Occipital lobe (tissue), 3 donors: ENCODE measurements at places on chromosomes 3 and 15.

DNA sequence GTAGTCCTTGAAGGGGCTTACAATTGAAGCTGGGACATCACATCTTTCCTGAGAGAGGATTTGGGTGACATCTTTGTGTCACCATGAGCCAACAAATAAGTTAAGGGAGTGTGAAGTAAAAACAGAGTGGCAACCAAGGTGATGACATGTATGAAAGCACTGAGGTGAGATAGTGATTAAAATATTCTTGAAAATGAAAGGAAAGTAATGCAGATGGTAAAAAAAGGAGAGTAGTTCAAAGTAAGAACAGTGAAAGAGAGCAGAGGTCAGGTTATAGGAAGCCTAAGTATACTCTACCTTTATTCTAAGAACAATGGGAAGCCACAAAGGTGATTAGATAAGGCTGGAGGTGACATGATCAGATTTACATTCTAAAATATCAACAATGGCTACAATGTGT lies 486.1 kb downstream of the DIPK2A start:
- no peak for DNase-seq

- DNase-seq: no peak
Observed at GRCh38 chr3:14403619-14404155, 1.3 kb downstream of the SLC6A6 start.

DNA sequence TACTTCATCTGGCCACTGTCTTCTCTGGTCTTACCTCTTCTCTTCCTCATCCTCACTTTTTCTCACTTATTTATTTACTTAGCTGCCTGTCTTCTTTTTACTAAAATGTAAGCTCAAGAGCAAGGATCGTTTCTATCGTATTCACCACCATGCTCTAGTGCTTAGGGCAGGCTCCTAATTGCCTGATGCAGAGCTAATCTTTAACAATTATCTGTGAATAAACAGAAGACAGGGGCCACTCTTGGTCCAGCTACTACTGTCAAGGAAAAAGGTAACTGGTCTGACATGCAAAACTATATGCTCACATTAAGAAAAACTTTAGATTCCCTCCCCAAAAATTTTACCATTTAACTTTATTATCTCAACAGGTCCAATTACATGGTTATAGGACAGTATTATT lies 17.5 kb downstream of the PIK3R4 start:
- no peak for DNase-seq

GRCh38 chr3:189513281-189514117 lies 117.7 kb upstream of the TP63 start:
- DNase-seq: no peak

DNA sequence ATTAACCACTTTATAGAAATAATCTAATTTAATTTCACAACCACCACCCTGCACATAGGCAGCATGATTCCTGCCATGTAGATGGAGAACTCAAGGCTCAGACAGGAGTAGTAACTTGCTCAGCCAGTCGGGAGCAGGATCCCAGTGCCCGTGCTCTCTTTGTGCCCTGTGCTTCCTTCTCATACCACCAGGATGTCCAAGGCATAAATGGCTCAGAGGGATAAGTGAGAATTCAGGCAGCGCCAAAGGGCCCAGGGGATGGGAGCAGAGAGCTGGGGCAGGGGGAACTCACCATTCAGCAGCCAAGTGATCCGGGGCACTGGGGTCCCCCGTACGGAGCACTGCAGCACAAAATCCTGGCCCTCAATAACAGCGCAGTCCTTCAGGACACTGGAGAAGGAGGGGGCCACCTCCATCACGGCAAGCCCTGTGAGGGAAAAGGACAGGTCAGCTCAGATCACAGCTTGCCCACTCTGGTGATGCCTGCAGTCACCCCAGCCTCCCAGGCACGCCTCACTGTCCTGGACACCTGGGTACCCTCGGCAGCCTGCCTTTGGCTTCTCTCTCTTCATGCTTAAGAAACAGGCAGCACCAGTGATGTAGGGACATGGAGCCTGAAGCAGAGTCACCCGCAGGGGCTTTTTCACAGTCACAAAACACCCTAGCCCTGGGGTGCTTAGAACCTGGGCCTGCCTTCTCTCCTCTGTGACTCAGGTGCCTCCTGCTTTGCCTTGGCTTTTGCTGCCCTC lies 141.0 kb upstream of the HACD2 start:
- DNase-seq: no peak

DNA sequence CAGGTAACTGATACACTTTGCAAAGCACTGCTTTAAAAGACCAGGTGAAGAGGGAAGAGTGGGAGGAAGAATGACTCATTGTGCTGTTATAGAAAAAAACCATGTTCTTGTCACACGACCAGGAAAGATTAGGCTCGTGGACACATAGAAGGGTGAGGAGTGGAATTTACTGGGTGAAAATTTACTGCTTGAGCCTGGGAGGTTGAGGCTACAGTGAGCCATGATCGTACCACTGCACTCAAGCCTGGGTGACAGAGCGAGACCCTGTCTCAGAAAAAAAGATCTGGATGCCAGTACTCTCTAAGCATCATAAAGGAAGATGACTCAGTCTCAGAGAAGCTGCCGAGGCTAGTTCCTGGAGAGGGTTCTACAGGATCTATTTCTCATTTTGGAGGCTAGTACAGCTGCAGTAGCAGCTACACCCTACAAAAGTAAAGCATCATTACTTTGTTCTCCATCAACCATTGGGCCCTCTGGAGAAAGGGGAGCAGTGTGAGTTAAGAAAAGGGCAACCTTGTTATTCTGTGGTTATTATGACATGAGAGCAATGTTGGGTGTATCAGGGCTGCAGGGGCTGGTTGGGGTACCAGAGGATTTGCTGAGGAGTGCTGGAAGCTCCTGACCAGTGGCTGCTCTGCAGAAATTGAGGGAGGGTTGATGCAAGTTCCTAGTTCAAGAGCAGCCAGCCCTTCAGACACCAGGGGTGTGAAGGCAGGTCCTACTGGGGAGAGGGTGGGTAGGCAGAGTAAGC lies 75.4 kb downstream of the CMTM8 start:
- DNase-seq: no peak

DNA sequence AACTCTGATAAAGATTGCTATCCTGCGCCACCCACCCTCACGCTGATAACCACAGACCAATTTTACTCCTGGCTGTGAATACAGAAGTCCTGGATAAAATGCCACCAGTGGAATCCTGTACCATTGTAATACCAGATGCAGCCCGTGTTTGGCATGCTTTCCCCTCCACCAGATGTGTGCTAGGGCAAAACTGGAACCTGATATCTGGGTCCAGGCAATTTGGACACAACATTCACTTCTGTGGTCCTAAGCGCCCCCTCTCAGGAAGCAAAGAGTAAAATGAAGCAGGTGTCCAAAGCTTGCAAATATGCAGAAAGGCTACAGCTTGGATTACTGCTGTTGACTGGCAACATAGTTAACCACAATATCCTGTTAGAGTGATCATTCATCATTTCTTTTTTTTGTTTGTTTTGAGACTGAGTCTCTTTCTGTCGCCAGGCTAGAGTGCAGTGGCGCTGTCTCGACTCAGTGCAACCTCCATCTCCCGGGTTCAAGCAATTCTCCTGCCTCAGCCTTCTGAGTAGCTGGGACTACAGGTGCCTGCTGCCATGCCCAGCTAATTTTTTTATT lies 32.8 kb downstream of the LOXL1 start:
- DNase-seq: no peak

GRCh38 chr15:65067645-65068402 lies at the start of gene RASL12:
TSS of gene RASL12 (minus strand) at chr15:65067991. CDS start at chr15:65067835, 156 bp downstream.
- DNase-seq: no peak

- no peak for DNase-seq
Observed at GRCh38 chr3:66039590-66039887, 821 bp upstream of the MAGI1 start.

- DNase-seq: no peak
Observed at GRCh38 chr3:46922871-46923558, 45.5 kb downstream of the PTH1R start.

GRCh38 chr3:136620436-136620835 lies 131.7 kb downstream of the STAG1 start:
- DNase-seq: no peak

- no peak for DNase-seq
Observed at GRCh38 chr3:17832016-17832415, 89.6 kb upstream of the TBC1D5 start.

DNA sequence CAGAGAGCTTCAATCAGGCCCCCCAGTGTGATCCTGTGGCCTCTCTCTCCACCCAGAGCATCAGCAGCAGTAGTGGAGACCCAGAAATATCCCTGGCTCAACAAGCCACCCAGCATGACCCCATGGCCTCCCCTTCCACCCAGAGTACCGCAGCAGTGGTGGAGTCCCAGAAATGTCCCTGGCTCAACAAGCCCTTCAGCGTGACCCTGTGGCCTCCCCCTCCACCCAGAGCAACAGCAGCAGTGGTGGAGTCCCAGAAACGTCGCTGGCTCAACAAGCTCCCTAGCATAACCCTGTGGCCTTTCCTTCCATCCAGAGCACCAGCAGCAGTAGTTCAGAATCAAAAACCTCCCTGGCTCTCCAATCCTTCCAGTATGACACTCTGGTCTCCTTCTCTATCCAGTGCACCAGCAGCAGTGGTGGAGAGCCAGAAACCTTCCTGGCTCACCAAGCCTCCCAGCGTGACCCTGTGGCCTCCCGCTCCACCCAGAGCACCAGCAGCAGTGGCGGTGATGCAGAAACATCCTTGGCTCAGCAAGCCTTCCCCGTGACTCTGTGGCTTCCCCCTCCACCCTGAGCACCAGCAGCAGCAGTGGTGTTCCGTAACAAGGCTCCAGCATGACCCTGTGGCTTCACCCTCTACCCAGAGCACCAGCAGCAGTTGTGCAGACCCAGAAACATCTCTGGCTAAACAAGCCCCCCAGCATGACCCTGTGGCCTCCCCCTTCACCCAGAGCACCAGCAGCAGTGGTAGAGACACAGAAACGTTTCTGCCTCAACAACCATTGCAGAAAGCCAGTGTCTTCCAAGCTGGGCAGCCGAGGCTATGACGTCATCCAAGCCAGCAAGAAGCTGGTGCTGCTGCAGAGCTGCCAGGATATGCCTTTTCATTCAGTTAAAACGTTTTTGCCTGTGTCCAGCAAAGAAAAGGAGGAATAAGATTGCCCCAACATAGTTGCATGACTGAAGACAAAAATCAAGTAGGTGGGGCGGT lies 61.3 kb upstream of the TAMM41 start:
- DNase-seq: no peak

- DNase-seq: peak; percentile 98
Observed at GRCh38 chr3:47380601-47381316, at the start of gene PTPN23. TSS of gene PTPN23 (plus strand) at chr3:47381021. CDS start at chr3:47381097, 76 bp downstream.

- no peak for DNase-seq
Observed at GRCh38 chr3:99808163-99808794, 9.4 kb upstream of the CMSS1 start.

DNA sequence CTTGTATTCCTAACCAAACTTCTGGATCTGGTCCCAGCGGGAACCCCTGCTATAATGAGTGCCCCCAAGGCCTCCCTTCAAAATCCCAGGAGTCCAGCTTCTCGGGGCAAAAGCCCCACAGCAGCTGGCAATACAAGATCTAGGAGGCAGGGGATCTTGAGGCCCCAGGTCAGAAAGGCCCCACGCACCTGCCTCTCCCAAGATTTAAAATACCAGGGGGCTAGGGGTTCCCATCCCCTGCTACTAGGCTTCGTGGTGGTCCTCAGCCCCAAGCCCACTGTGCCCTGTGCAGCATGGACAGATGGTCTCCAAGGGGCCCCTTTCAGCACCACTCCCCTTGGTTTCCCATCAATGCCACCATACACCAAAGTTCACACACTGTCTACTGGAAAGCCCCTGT lies 15.8 kb upstream of the CYP11A1 start:
- DNase-seq: no peak

GRCh38 chr15:72845981-72846383 lies 62.4 kb upstream of the ADPGK start:
- no peak for DNase-seq

- DNase-seq: no peak
Observed at GRCh38 chr15:87619161-87619960, 637.2 kb downstream of the NTRK3 start.

DNA sequence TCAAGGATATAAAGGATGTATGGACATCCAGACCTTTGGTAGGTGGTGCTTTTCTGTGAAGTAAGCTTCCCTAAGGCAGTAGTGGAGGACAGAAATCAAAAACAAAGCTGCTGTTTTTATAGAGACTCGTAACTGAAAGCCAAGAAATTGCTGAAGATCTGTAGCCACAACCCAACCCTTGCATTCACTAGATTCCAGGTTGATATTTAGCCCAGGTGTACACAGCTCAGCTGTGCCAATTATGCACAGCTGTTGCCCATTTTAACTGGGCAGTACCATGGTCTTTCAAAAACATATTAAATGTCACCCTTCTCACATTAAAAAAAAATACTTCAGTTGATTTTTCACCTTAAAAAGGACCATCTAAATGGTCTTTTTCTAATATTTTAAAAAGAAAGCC lies 75.8 kb downstream of the CNTN3 start:
- no peak for DNase-seq

- no peak for DNase-seq
Observed at GRCh38 chr15:33200444-33200843, 5.9 kb upstream of the FMN1 start.

DNA sequence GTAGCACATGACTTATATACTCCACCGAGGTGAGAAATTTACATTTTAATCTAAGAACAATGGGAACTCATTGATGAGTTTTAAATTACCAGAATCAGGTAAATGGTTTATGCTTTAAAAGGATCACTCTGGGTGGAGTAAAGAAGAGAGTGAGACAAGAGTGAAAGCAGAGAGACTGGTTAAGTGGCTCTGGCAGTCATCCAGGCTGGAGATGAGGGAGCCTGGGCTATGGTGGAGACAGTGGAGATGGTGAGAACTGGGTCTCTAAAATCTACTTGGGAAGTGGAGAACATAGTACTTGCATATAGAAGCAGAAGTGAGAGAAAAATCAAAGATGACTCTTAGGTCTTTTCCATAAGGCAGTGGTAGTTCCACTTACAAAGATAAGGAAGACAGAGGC lies 37.1 kb upstream of the SLC25A36 start:
- no peak for DNase-seq

DNA sequence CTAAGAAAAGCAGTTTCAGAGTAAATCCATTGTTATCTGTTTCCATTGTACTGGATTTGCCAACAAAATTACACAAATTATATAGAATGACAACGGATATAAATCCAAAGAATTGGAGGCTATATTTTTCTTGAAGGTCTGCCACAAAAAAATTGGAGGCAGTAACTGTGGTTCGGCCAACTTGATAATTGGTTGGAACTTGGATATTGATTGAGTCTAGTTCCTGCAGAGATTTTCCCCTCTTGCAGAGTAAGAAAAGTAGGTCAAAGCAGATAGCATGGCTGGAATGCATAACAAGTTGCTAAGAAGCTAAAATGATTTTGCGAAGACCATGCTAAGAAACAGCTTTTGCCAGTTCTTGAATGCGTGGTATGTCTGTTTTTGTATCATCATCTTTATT lies 269.6 kb upstream of the CFAP20DC start:
- DNase-seq: no peak

- DNase-seq: no peak
Observed at GRCh38 chr3:123377243-123377740, 71.6 kb downstream of the ADCY5 start.

GRCh38 chr3:43997316-43997715 lies 244.4 kb upstream of the TOPAZ1 start:
- DNase-seq: no peak
